ENCODE measurements at places on chromosomes 13 and 19.
A peak's percentile ranks its signal among the peaks of the same experiment; 100 is the strongest.

- peak; percentile 24 for DNase-seq
Measured at GRCh38 chr13:22161871-22162270, 491.0 kb downstream of the FGF9 start.

- no peak for DNase-seq
Measured at GRCh38 chr13:76717092-76717491, 169.1 kb downstream of the KCTD12 start.

- DNase-seq, result no peak
Measured at GRCh38 chr13:30720172-30720869, 15.0 kb upstream of the ALOX5AP start.

DNA sequence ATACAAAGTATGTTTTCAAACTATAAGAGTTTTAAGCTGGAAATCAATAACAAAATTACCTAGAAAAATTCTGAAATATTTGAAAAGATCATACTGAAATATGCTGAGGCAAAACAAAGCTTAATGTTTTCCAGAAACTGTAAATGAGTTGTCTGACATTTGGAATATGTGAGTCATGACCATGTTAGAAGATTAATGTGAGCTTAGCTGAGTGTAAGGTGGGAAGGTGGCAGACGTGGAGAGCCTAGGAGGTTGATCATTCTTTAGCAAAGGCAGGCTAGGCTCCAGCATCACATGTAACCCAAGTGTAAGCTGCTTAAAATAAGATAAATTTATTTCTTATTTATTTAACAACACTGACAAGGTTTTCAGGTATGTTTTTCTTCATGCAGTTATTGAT is 2086.1 kb upstream of the PCDH20 start:
- no peak for DNase-seq

GRCh38 chr13:34064456-34065205 is 246.7 kb downstream of the RFC3 start:
- no peak for DNase-seq

DNA sequence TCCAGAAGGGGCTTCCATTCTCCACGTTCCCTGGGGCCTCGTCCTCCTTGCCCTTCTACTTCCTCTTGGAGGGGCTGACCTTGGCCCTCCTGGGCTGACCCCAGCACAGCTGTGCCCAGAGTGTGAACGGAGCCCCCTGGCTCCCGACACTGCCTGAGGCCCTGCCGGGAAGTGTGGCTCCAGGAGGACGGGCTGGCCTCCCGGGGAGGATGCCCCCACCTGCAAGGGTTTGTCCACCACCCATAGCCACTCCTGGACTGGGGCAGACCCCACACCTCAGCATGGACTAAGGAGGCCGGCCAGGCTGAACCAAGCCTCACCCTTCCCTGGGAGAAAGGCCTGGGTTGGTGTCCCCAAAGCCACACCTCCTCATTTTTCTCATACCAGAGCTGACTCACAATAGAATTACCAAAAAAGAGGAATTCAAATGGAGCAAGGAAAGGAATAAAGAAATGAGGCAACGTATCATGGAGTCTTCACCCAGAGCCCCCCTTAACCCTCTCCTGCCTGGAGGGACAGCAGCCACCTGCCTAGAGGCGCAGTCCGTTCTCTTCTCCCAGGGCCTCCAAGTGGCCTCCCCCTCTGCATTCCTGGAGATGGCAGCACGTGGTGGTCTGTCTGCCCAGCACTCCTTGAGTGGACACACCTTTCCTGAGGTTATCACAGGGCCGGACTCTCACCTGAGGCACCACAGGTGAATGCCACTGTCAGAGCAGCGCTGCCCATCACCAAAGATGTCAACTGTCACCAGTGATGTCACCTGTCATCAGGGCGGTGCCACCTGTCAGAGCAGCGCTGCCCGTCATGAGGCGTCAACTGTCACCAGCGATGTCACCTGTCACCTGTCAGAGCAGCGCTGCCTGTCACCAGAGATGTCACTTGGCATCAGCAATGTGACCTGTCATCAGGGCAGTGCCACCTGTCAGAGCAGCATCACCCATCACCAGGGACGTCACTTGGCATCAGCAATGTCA is 3.1 kb upstream of the C13orf46 start:
- DNase-seq, result no peak

- DNase-seq, result no peak
Measured at GRCh38 chr19:791007-791566, 6.2 kb upstream of the PTBP1 start.

GRCh38 chr19:45508417-45508860 is 1.2 kb downstream of the VASP start:
- no peak for DNase-seq

DNA sequence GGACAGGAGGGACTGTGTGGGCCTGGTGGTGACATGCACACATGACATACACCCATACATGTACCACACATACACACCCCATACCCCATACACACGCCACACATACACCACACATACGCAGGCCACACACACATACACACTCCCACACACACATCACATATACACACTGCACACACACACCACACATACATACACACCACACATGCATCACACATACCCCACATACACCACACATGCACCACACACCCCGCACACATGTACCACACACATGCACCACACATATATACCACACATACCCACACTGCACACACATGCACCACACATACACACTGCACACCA is 76.5 kb upstream of the KCTD15 start:
- DNase-seq, result no peak

DNA sequence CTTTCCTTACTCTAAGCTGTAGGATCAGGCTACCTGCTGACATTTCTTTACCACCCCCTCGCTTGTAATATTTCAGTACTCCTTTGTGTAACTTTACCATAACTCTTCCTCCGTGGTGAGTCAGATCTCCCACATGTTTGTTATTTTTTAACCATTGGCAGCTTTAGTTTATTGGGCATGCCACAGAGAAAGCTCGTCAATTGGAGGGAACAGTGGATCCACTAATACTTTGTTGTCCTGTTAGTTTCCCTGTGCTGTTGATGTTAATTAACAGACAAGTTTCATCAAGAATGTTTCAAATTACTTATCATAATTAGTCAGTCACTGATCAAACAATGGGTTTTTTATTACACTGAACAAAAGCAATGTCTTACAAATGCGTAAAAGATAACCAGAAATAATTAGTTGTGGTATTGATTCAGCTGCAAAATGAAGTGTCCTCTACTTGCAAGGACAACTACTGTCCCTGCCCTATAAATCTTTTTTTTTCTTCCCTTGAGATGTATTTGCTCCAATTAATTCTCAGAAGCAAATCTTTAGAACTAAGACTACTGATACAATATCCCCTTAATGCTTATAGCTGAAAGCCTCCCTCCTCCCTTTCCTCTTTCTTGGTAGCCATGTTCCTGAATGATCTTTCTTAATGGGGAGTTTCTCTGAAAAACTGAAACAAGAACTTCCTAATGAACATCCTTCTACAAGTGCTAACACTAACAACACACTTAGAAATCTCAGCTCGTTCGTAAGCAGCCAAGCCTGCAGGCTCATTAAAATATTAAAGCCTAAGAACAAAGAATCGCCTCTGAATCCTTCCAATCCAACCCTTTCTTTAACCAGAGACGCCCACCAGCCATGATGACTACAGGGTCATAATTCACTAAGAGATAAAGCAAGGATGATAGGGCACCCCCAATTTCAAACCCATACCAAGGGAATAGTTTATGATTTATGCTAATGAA is 22.2 kb downstream of the EFNB2 start:
- DNase-seq, result no peak

DNA sequence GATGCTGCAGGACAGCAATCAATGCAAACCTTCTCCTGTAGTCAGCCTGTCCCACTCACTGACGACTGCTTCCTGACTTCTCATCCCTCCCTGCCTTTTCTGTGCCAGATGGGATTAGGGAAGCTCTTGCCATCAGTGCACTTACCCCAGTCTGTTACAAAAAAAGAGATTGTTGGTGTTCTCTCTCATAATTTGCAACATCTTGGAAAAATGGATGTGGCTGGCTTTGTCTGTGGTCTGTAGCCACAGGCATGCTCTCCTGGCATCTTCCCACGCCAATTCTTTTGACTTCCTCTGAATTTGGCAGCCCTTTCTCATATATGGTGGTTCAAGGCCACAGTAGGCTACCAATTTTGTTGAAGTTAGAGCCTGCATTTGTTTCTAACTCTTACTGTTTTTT is 11.6 kb upstream of the HTR2A start:
- DNase-seq, result no peak

DNA sequence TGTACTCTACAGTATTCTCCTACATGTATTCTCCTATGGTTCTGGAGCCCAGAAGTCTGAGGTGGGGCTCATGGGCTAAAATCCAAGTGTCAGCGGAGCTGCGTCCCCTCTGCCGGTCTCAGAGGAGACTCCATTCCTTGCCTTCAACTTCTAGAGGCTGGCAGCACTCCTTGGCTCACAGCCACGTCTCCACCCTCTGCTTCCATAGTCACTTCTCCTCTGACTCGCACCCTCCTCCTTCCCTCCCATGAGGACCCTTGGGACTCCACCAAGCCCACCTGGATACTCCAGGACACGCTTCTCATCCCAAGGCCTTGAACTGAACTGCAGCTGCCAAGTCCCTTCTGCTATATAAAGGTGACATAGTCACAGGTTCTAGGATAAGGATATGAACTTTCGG is 27.8 kb downstream of the DHRS12 start:
- DNase-seq, result no peak

DNA sequence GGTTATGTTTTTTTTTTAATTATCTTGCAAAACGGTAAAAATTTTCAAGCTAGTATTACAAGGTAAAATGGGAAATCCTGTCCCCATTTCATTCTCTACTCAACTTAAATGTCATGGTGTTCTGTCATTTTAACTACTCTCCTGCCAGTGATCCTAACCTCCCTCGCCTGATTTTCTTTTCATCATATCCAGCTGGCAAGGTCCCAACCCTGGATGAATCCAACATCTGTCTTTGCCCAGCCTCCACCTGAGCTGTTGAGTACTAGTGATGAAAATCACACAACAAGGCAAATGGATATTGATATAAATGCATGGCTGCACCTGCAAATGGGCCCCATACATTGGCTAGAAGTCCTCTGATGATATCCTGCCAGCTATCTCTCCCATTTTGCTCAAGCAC is 6.9 kb upstream of the CDK8 start:
- DNase-seq, result no peak

GRCh38 chr13:79030513-79030912 is 371.6 kb upstream of the OBI1 start:
- DNase-seq, result no peak

DNA sequence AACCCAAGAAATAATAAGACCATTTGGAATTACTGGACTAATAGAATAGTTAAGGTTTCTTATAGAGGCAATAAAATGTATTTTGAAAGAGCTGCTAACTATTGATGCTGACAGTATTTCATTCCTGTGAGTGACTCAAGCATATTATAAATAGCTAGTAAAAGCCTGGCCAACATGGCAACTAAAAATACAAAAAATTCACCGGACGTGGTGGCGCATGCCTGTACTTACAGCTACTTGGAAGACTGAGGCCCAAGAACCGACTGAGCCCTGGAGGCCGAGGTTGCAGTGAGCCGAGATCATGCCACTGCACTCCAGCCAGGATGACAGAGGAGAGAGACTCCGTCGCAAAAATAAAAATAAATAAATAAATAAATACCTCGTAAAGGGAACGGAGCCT is 5.4 kb upstream of the ICAM3 start:
- no peak for DNase-seq

DNA sequence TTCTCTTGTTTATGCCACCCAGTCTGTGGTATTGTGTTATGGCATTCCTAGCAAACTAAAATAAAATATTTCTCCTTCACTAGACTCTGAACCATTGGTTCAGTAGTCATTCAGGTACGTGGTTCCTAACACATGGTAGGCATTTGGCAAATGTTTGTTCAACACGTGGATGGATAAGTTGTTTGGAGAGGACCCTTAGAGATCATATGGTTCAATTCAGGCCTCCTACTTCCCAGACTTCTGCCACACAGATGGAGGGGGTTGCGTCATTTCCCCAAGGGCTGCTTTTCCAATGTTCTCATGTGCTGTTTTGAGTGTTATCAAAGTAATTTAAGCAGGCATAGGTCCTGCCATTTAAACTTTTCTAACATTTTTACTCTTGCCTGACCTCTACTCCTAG is 6.7 kb downstream of the CXCL17 start:
- DNase-seq, result no peak

DNA sequence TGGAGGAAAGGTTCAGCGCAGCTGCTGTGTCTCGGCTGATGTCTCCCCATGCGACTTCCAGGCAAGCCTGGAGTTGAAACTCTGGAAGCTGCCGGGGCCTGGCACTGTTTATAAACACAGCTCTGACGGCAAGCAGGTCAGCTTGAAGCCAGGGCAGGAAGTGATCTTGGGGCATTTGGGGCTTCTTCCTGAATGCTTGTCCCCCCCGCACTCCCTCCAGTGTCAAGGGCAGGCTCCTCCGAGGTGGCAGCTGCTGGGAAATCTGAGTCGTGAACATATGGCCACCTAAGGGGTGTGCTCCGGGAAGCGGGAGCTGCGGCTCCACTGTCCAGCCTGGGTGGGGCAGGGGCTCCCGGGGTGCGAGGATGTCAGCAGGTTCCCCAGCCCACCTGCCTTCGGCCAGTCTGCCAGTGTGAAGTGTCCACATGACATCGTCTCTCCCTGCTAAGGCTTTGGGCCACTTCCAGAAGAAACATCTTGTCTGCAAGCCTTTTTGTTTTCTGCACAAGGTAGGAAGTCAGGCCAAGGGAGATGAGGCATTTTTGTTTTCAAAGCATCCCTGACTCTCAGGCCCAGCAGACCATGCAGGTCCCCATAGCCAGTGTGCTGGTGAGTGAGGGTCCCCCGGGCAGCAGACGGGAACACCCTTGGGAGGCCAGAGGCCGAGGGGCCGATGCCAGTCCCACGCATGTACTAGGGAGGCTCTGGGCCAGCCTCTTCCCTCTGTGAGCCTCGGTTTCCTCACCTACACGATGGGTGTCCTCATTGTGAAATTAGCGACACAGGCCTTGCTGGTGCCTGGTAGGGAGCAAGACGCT is 2.7 kb downstream of the PIAS4 start:
- no peak for DNase-seq

DNA sequence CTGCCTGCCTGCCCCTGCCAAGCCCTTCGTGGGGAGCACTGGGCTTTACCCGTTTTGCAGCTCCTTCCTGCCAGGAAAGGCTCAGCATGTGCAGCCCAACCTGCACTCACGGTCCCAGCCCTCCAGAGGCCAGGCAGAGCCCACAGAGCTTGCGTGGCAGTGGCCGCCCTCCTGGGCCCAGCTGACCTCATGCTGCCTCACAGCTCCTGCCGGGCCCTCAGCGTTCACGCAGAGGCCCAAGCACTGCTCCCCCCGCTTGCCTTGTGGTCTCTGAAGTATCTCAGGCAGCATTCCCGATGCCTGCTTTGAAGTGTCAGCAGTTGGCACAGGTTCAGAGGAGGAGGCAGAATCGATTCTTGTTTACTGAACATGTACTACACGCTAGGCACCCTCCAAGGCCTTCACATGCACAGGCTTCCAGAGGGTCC is 32.5 kb downstream of the CAPN12 start:
- DNase-seq, result no peak

DNA sequence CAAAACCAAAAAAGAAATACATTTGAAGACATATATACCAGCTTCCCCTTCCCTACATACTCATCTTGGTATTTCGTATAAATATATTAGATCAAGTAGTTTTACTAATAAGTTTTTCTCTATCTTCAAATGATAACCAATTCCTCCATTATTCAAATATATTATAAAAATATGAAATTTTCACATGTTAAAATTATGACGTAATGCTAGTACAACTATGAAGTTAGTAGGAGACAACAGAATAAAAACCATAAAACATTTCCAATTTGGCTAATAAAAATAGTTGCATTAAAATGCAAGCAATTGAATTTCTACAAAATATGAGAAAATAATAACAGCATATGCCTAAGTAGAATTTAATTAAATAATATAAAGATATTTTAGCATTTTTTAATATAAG is 501.8 kb upstream of the SLITRK5 start:
- DNase-seq, result no peak
